ENCODE measurements at places on chromosomes 7 and 10. TPM values are rescaled to one million over a fixed set of nuclear protein-coding genes. Genes with fewer than 3 reads are reported as not detected.

GIMAP6 gene
- total RNA-seq, result 18.4 TPM

BCAP29 gene
- 73.1 TPM for total RNA-seq

PAX4 gene
- total RNA-seq, result not detected

NODAL gene
- not detected for total RNA-seq

TIMM23B gene
- total RNA-seq, result 46.0 TPM

IFIT2 gene
- 1.3 TPM for total RNA-seq

HSPA12A gene
- 15.2 TPM for total RNA-seq

AFAP1L2 gene
- total RNA-seq, result 7.2 TPM

AKR1C3 gene
- total RNA-seq, result 228 TPM

SFTPA1 gene
- total RNA-seq, result not detected

IDE gene
- total RNA-seq, result 29.0 TPM

GRCh38 chr10:122576291-122576690, 15.7 kb downstream of the DMBT1 start:
- no peak for DNase-seq

- DNase-seq, result no peak
Observed at GRCh38 chr10:3264161-3264761, 91.7 kb upstream of the PITRM1 start.

DNA sequence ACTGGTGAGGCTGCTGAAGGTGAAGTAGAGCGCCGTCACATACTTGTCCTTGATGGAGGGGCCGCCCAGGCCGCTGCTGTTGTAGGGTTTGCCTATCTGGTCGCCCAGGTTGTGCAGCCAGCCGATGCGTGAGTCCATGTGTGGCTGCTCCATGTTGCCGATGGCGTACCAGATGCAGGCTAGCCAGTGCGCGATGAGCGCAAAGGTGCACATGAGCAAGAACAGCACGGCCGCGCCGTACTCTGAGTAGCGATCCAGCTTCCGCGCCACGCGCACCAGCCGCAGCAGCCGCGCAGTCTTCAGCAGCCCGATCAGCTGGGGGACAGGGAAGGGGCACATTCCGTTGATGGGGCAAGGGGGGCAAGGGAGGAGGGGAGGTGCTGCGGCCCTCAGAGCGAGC, 26.6 kb downstream of the KCNH2 start:
- DNase-seq, result no peak

- DNase-seq, result no peak
Observed at GRCh38 chr10:78438907-78439809, 405.5 kb downstream of the RPS24 start.

DNA sequence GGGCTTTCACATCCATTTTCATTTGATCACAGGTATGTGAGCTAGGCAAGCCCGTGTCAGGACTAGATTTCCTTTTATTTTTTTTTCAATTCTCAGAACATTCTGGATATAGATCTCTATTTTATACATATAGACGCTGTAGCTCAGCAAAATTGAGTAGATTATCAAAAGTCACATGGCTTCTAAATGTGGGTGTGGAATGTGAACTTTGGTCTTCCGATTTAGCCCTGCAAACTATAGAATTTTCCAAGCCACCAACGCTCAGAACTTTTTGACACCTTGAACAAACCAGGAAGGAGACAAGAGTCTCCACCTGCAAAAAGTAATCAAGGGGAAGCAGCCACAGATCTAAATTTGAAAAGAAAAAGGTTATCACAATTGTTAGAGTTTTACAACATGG, 15.9 kb upstream of the FFAR4 start:
- no peak for DNase-seq

DNA sequence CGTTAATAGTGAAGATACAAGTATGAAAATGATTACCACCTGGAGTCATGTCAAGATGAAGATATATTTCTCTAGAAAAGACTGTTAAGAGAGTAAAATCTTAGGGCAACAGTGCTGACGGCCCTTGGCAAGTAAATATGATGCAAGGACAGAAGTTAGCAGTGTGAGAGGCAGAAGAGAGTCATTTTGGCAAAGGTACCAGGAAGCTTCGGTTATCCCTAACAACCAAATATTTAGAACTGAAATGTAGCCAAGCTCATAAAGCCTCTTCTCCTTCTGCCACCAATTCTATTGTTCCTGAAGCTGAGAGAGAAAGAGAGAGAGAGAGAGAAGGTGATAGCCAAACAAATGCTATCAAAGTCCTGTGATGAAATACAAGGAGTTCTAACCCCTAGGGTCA, 109.6 kb downstream of the MACC1 start:
- DNase-seq, result no peak

DNA sequence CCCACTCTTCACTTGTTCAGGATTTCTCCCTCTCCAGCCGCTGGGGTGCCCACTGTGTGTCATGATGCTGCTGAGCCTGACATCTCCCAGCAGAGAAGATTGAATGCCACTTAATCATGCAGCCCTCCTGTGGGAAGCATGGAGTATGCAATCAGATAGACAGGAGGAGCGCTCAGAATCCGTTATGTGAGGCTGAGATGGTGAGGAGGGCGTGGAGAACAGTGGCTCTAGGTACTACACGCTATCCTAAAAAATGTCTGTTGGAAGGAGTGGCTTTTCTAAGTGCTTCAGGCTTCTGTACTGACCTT, 334.3 kb downstream of the LRMDA start:
- DNase-seq, result no peak

- DNase-seq, result peak; percentile 71
Observed at GRCh38 chr10:69222157-69223027, 2.3 kb downstream of the HKDC1 start.

DNA sequence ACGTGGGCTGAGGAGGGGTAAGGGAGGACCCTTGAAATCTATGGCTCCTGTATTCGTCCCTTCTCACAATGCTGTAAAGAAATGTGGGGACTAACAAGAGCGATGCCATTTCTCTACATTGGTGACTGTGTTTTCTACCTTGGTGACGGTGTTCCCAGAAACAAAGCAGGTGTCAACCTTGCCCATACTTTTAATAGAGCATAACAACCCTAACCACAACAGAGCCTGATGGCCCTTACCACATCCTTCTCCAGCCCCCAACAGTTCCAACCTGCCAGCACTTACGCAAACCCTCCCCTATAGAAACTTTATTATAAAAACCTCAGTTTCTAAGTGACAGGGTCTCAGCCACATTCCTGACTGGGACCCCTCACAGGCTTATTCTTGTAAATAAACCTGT, 28.2 kb upstream of the ADCYAP1R1 start:
- no peak for DNase-seq

DNA sequence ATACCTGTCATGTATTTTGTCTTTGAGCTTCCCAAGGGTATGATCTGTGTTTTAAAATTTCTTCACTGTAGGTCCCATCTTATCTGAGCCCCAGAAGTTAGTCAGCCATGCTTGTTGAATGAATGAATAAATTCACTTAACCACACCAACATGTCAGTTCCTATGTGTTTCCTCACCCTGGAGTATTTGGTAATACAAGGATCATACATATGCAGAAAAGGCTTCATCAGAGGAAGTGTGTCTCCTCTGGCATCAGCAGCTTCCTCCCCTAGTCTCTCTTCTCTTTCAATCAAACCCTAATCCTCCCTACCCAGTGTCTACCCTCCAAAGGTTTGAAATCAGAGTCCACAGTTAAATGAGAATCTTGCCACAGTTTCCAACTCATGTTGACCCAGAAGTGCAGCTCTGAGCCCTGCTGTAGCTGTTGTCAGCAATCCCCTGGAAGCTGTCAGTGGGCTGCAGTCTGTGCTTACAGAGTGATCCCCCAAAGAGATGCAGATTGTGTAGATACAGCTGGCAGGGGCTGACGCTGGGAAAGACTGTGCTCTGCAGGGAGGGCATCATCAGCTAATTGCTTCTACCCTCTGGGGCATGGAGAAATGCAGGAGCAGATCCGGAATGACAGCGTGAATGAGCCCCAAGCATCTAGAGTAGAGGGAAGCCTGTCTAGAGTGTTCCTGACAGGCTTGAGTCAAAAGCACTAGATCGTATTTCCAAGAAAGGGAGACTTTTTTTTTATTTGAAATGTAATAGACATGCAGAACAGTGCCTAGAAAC, 105.0 kb upstream of the WDR11 start:
- DNase-seq, result no peak

DNA sequence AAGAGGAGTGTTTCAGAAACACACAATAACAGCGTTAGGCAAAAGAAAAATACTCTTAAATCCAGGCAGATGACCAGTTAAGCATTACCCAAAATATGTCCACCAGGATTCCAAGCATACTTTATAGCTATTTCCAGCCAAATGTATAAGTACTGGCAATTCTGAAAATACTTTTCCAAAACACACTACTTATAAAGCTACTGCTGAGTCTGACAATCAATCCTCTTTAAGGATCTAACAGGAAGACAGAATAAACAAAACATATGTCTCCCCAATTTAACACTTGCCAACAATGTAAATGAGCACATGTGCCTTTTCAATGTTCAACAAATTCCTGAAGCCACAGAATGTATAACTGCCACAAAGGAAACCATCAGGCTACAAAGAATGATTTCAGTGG, 370.9 kb downstream of the SORCS1 start:
- DNase-seq, result peak; percentile 23

GRCh38 chr7:147885869-147886268, 704.7 kb upstream of the C7orf33 start:
- no peak for DNase-seq

DNA sequence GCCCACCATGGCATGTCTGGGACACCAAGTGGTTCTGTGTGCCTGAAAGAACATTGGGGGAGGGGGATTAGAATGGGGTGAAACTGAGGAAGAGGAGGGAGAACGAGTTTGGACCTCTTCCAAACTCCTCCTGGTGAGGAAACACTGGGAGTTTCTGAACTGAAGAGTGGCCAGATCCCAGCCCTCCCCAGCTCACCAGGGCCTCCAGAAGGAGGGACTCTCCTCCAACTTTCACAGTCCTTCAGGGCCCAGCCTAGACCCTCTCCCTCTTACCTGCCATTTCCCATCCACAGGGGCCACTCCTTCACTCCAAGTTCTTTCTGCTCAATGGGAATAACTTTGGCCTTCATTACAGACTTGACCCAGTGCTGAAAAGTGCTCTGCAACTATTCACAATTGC, 132.0 kb upstream of the FOXK1 start:
- DNase-seq, result no peak

DNA sequence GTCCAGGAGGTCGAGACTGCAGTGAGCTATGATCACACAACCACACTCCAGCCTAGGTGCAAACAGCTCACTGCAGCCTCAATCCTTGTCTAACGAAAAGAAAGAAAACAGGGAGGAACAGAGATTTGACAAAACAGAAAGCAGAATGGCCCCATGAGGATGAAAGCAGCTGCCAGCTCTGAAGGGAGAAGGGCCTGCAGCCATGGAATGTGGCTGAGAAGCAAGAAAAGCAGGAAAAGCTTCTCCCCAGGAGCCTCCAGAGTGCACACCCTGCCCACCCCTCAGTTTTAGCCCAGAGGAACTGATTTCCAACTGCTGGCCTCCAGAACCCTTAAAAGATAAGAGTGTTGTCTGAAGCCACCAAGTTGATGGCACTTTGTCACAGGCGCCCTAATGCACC, 13.0 kb downstream of the ESYT2 start:
- DNase-seq, result no peak

DNA sequence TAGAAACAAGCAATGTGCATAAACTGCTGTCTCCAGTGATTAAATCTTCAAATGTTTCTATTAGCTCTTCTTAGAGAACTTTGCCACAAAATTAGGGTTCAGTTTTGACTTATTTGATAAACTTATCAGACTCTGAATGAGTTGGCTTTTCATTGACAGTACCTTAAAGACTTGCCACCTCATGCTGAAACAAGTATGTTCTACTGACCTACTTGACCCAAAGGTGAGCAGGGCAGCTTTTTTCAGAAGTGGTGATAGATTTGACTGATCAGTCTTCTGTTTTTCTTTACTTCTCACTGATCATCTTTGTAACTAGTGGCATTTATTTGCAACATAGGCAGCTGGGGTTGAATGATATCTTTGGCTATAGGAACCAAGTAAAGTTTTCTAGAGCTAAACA, 7.8 kb downstream of the ZNF277 start:
- no peak for DNase-seq

- no peak for DNase-seq
Observed at GRCh38 chr10:74888962-74889661, 62.7 kb downstream of the KAT6B start.

All from stomach (tissue), 19 donors.